Ascending aorta (tissue), 2 donors: ENCODE measurements at places on chromosomes 16 and 17.

DNA sequence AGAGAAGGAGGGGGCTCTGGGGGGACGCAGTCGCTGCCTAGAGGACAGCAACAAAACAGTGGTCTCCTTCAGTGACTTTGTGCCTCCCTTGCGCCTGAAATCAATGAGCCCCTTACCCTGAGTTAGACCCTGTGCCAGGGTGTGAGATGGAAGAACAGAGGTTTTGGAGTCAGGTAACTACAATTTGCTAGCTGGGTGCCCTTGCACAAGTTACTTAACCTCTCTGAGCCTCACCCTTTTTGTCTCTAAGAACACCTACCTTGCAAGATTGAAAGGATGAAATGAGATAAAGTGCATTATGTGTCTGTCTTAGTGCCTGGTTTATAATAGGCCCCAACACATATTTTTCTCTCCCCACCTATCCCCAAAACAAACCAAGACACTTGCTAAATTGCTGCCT, 9.9 kb downstream of the RND2 start:
- no peak for DNase-seq

DNA sequence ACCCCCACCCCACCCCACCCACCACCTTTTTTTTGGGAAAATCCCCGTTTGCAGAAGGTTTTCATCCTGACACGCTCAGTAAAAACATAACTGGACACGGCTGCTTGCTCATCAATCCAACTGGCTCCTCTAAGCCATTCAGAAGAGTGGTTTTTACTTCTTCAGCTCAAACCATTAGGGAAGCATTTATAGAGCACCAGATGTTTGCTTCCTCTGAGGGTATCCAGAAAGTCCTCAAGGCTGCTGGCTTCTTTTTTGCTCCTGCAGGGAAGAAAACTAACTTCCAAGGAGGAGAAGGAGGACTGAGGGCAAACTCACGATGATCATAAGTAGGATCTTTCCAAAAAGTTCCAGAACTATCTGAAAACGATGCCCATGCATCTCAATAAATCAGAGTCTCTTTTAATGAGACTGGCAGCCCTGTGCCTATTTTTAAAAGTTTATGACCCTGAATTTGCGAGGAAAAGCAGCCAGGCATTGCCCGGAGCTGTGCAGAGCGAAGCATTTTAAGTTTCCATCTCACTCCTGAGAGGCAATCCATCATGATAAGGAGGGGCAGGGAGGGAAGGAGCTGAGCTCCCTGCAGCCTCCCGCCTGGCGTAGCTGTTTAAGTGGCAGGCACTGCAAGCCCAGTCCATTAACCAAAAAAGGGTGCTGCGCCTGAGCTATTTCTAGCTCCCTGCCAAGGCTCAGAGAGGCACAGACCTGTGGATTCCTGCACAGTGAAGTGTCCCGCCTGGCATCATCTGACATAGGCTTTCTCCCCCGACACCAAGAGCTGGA, 146.3 kb upstream of the FOXF1 start:
- no peak for DNase-seq

GRCh38 chr16:55255733-55256282, 68.2 kb upstream of the IRX6 start:
- no peak for DNase-seq

DNA sequence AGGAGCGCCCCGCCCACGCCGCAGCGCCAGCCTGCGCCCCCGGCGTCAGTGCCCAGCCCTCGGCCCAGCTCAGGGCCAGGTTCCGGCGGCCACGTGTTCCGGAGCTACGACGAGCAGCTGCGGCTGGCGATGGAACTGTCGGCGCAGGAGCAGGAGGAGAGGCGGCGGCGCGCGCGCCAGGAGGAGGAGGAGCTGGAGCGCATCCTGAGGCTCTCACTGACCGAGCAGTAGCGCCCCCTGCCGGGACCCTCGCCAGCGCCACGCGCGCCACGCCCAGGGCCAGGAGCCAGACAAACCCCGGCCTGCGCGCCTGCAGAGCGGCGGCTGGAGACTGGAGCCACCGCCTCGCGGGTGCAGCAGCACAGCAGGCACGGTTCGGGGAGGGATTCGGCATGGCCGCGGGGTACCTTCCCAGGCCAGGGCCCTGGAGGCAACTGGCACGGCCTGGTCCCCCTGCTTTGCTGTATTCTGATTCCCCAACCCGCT, 9.3 kb downstream of the CORO6 start:
- DNase-seq, result peak; percentile 96

- no peak for DNase-seq
These were observed 47.6 kb downstream of the IL21R start for GRCh38 chr16:27449434-27450195.

GRCh38 chr17:35931794-35932425, 1.3 kb upstream of the RDM1 start:
- no peak for DNase-seq

DNA sequence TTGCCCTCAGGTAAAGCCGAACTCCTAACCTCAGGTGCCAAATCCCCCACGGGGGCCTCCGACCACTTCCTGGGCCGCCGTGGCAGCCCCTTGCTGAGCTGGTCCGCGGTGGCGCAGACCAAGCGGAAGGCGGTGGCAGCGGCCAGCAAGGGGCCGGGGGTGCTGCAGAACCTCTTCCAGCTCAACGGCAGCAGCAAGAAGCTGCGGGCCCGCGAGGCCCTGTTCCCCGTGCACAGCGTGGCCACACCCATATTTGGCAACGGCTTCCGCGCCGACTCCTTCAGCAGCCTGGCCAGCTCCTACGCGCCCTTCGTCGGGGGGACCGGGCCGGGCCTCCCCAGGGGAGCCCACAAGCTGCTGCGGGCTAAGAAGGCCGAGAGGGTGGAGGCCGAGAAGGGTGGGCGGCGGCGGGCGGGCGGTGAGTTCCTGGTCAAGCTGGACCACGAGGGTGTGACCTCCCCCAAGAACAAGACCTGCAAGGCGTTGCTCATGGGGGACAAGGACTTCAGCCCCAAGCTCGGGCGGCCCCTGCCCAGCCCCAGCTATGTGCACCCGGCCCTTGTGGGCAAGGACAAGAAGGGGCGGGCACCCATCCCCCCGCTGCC, 51.6 kb downstream of the ACTG1 start:
- no peak for DNase-seq

- no peak for DNase-seq
These were observed 5.8 kb upstream of the CCDC182 start for GRCh38 chr17:57750895-57751294.

- DNase-seq, result peak; percentile 83
These were observed 75.3 kb upstream of the AMZ2 start for GRCh38 chr17:68172461-68172954.

DNA sequence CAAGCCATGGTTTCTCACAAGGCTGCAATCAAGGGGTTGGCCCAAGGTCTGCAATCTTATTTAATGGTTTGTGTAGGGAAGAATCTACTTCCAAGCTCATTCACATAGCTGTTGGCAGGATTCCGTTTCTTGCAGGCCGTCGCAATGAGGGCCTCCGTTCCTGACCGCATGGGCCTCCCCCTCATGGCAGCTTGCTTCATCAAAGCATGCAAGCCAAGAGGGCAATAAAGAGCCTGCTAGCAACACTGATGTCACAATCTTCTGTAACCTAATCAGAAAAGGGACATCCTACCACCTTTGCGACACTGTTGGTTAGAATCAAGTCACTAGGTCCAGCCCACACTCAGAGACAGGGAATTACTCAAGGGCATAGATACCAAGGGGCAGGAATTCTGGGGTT, 95.5 kb downstream of the CCT6B start:
- no peak for DNase-seq

DNA sequence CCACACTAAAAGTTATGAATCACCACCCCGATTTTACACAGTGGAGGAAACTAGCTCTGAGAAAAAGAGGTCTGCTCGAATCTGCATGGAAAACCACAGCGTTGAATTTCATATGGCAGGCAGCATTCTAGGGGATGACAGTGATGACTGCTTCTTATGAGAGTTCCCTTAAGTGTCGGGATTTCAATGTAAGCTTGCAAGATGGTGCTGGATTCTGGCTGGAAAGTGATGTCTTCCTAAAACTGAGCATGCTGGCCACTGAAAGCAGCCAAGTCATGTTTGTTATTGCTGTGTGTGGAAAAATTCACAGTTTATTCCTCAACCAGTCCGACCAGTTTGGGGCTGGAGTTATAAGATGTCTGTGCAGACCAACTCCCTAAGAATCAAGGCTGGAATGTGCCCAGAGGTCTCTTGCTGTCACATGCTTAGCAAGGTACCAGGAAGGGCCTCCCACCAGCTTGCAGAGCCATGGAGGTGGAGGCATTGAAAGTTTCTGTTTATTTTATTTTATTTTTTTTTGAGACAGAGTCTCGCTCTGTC, 37.2 kb upstream of the GAN start:
- no peak for DNase-seq

- DNase-seq, result no peak
These were observed 24.5 kb downstream of the WDR45B start for GRCh38 chr17:82623707-82624106.

DNA sequence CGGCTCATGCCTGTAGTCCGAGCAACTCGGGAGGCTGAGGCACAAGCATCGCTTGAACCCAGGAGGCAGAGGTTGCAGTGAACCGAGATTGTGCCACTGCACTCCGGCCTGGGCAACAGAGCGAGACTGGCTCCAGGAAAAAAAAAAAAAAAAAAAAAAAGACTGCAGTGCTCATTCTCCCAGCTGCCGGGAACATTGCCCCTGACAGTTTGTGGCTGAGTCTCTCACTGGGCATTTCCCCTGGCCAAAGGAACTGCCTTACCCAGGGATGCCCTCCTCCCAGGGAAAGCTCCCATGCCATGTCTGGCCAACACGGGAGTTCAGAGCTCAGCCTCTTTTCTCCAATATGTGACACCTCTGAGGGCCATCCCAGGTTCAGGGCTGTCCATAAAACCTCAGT, 21.3 kb upstream of the USP10 start:
- no peak for DNase-seq

GRCh38 chr16:72139908-72140307, 32.0 kb downstream of the PMFBP1 start:
- no peak for DNase-seq

DNA sequence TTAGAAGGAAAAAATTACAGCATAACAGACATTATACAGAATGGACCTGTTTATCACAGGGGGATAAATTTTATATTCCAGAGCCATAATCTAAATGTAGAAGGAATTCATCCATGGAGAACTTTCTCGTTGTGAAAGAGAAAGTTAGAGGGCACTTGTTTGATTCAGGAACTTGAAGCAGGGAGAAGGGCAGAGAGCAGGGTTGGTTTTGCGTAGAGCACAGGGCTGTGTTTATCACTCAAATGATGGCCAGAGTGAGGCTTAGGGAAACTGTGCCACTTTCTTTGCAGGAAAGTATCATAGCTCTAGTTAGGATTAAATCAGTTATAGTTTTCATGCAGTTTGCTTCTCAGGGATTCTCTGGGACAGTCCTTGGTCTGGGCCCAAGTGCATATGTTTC, 29.1 kb upstream of the MED13 start:
- DNase-seq, result no peak

DNA sequence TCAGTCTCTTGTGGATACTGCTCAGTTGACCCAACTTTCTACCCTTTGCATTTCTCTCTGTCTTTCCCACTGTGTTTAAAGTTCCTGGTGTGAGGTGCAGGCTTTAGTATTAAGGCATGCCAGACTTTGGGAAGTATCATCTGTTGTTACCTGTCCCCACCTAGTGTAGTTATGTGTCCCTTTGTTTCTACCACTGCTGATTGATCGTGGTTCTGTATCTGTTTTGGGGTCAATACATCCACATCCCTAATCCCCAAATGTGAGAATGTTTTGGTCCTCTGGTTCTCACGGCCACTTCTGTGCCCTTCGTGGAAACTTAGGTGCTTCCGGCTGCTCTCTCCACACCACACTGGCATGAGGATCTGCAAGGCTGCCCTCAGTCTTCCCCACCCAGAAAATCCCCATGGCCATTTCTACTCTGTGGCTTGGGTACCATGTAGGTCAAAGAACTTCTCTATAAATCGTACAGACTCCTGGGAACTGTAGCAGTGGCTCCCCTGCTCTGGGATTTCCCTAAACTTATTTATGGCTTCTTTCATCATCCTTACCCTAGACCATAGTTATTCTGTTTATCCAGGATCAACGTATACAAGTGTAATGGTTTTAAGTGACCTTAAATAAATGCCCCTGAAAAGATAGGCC, 443.2 kb downstream of the XYLT1 start:
- DNase-seq, result no peak

- DNase-seq, result no peak
These were observed 65.1 kb downstream of the NOG start for GRCh38 chr17:56658648-56659047.

GRCh38 chr17:77212081-77212832, 71.5 kb downstream of the SEC14L1 start:
- DNase-seq, result no peak

- no peak for DNase-seq
These were observed 1.5 kb downstream of the CFAP20 start for GRCh38 chr16:58127634-58128033.

GRCh38 chr17:80611816-80612215, 67.2 kb downstream of the RPTOR start:
- DNase-seq, result no peak

- no peak for DNase-seq
These were observed 118.4 kb downstream of the SNX11 start for GRCh38 chr17:48225725-48226567.

DNA sequence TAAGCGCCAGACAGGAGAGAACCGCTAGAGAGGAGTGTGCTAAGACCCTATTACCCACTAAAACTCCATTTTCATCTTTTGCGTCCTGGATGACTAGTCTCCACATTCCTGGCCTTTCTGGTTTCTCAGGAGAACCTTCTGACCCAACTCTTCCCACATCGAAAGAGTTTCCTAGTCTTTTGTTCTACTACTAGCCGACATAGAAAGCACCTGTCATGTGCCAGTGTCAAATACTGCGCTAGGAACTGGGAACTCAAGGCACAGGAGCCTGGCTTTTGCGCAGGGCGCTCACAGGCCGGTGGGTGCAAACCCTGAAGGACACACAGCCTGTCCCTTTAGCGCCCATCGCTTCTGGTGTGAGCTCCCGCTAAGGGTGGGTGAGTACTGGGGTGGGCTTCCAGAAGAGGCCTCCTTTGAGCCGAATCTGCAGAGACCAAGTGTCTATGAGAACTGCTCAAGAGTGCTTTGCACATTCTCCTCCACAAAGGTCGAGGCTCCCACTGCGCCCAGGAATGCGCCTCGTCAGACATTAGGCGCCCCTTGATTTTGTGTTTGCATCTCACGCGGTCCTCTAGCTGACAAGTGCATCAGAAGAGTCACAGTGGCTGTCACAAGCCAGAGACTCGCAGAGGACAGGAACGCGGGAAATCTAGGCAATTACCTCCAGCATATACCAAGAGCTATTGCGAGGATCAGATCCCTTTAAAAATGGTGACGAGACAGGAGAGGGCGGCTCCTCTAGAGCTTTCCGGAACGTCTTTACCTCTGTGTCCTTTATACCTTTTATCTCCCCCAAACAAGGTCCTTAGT, 2.0 kb upstream of the PSMB3 start:
- DNase-seq, result no peak

- no peak for DNase-seq
These were observed 238.8 kb downstream of the ZNF423 start for GRCh38 chr16:49617016-49617629.

GRCh38 chr17:50805486-50805885, 29.9 kb upstream of the WFIKKN2 start:
- DNase-seq, result no peak

- DNase-seq, result no peak
These were observed 30.7 kb downstream of the CCR7 start for GRCh38 chr17:40534371-40535189.
